Stimulated activated CD4-positive, alpha-beta T cell treated with anti-CD3 and anti-CD28 coated beads, TNF-alpha, amount 100 ng/mL, for 48 hours (primary cell): ENCODE measurements at places on chromosomes 7 and 10.

GRCh38 chr10:85917601-85918000 lies 449.0 kb downstream of the GRID1 start:
- DNase-seq, result no peak

DNA sequence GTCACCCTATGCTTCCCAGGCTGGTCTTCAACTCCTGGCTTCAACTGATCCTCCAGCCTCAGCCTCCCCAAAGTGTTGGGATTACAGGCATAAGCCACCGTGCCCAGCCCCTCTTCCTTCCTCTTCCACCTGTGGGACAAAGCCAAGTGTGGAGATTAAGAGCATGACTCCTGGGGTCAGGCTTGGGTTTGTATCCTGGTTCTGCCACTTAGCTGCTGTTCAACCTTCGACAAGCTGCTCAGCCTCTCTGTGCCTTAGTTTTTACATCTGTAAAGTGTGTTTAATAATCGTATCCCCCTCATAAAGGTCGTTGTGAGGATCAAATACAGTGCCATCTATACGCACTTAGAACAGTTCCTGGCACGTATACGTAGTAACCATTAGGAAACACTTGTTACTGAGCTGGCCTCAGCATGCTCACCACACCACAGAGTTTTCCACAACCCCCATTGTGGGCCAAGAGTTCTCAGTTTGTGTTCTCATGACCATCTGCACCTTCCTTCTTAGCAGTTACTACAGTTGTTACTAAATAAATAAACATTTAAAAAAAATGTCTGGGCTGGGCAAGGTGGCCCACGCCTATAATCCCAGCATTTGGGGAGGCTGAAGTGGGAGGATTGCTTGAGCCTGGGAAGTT lies 140.5 kb upstream of the BTBD16 start:
- no peak for DNase-seq

- DNase-seq, result no peak
These were observed 9.9 kb downstream of the HABP2 start for GRCh38 chr10:113562704-113563103.

DNA sequence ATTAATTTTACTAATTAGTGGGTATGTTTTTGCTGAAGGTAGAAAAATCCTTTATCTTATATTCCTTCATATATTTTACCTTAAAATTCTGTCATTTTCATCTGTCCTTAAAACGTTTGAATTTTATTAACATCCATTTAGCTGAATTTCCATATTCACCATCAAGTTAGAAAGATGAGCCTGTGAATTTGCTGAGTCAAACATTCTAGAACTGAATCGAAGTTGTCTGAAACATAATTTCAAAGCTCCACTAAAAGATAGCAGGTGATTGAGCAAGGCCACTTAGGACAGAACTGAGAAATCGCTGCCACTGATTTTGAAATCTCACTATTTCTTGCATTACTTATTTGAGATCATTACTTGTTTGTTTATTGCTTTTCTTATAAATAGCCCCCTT lies 17.5 kb downstream of the HGF start:
- DNase-seq, result no peak

- no peak for DNase-seq
These were observed 83.7 kb downstream of the EBF3 start for GRCh38 chr10:129880191-129880870.

- DNase-seq, result no peak
These were observed 171.5 kb upstream of the NAMPT start for GRCh38 chr7:106456329-106456728.

DNA sequence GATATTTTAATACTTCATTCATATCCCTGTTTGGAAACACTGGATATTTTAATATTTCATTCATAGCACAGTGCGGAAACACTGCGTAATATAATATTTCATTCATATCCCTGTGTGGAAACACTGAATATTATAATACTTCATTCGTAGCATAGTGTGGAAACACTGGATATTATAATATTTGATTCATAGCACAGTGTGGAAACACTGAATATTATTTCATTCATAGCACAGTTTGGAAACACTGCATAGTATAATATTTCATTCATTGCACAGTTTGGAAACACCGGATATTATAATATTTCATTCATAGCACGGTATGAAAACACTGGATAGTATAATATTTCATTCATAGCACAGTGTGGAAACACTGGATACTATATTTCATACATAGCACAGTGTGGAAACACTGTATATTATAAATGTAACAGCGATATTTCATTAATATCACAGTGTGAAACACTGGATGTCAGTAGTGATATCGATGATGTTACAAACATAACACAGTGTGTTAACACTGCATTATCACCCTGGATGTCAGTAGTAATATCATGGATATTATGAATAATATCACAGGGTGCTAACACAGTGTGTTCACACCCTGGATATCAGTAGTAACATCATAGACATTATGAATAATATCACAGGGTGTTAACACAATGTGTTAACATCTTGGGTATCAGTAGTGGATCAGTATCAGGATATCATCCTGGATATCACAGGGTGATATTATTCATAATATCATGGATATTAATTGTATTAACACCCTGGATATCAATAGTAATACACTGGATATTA lies 2.9 kb upstream of the TMEM225B start:
- no peak for DNase-seq

DNA sequence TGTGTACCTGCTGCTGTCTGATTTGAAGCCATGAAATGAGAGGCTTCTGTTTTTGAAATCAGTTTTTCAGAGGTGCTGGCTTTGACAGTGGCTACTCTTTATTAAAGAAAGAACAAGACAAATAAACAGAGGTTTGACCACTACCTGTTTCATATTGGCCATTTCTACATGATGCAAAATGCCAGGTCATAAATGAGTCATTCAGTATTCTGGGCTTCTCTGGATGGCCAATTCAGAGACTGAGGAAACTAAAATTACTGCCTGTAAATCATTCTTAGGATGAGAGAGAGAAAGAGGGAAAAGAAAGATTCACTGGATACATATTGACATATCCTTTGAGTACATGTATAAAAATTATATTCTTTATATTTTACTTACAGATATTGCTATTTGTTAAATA lies 303.3 kb upstream of the ETV1 start:
- DNase-seq, result no peak

DNA sequence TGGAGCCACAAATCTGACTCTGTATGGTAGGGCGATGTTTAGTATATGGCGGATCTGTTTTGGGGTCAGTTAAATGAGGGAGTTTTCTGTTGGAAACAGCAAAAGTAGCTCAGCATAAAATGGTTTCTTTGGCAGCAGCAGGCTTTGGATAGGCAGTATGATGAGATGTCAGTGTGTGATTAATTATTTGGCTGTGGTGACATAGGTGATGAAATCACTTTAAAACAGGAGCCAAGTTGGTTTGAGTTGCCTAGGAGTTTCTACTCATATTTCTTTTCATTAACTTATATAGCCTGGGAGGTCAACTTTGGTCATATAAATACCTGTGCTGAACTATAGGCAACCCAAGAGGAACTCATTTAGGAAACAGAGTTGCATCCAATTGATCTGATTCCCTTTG lies 291.2 kb downstream of the LRMDA start:
- no peak for DNase-seq

DNA sequence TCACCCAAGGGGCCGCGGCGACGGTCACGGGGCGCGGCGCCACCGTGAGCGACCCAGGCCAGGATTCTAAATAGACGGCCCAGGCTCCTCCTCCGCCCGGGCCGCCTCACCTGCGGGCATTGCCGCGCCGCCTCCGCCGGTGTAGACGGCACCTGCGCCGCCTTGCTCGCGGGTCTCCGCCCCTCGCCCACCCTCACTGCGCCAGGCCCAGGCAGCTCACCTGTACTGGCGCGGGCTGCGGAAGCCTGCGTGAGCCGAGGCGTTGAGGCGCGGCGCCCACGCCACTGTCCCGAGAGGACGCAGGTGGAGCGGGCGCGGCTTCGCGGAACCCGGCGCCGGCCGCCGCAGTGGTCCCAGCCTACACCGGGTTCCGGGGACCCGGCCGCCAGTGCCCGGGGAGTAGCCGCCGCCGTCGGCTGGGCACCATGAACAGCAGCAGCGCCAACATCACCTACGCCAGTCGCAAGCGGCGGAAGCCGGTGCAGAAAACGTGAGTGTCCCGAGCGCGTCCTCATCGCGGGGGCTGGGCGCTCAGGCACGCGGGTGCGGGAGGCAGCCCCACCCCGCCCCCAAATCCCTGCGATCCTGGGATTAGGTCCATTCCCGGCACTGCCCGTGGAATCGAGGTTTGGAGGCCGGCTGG lies 509 bp downstream of the AHR start:
- peak; percentile 50 for DNase-seq

GRCh38 chr10:99943908-99944307 lies 65.8 kb downstream of the DNMBP start:
- no peak for DNase-seq

DNA sequence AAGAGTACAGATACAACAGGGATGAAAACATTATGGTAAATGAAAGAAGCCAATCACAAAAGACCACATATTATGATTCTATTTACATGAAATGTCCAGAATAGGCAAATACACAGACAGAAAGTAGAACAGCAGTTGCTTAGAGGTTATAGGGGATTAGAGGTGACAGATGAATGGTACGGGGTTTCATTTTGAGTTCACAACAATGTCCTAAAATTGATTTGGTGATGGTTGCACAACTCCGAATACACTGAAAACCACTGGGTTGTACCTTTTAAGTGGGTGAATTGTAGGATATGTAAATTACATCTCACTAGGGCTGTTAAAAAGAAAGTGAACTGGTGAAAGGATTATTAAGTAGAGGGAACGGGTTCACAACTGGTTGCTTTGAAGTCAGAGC lies 76.3 kb upstream of the MRLN start:
- no peak for DNase-seq
